ENCODE measurements at places on chromosomes 11 and 22. TPM values are rescaled to one million over a fixed set of nuclear protein-coding genes. Genes with fewer than 3 reads are reported as not detected.

Gene SLC25A18
- under 0.01 TPM for total RNA-seq

Gene OR4A16
- not detected for total RNA-seq

Gene SHANK3
- total RNA-seq = 1.1 TPM

Gene RAB39A
- total RNA-seq = not detected

Gene DGAT2
- total RNA-seq = 2.0 TPM
